GM04503 (cell line): ENCODE measurements at places on chromosomes 4 and X.

- DNase-seq, result no peak
These were observed 175.9 kb downstream of the SLC39A8 start for GRCh38 chr4:102169345-102169744.

DNA sequence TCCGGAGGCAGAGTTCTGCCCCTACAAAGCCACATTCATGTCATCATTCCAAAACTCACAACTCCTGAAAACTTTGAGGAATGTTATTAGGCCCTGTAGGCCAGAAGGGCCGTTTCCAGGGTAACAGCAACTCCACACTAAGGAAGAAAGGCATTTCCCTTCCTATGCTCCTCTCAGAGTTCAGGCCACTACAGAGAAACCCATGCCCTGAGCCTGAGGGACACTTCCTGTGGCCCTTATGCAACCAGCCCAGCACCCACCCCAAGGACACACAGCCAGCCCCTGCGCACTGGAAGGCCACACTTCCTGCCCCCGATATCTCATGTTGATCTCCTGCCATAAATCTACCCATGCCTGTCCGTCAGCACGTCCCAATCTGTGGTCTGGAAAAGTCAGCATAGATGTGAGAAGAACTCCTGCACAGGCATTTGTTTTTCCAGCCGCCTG lies 289.3 kb downstream of the BCOR start:
- peak; percentile 87 for DNase-seq

DNA sequence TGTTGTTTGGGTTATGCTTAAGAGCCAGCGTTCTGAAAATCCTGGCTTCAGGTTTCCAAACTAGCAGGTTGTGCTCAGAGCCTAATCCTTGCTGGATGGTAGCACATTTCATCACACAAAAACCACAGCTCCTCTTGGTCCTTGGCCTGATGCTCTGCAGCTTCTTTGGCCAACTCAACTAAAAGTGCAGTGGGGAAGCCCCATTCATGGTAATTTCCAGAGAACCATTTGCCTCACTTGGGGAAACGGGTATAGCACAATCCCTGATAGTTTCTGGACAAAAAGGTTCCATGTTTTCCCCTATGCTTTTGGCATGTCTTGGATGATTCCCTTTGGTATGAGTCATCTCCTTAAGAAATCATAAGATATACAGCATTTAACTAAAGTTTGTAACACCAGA lies 78.7 kb downstream of the SYNPO2 start:
- no peak for DNase-seq

DNA sequence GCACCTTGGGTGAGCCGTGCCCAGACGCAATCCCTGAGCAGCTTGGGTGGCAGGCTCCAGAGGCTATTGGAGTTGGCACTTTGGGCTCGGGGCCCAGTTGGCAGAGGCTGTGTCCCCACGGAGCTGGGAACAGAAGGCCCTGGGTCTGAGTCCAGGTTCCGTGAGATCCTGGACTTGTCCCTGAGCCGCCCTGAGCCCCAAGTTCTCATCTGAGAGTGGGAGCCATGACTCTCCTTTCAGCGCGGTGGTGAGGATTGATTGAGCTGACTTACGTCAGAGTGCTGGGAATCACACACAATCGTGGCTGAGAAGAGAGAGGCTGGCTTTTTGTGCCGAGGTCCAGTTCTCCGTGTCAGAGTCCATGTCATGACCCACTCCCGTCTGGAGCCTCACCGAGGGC lies 98.0 kb downstream of the PSAPL1 start:
- no peak for DNase-seq

DNA sequence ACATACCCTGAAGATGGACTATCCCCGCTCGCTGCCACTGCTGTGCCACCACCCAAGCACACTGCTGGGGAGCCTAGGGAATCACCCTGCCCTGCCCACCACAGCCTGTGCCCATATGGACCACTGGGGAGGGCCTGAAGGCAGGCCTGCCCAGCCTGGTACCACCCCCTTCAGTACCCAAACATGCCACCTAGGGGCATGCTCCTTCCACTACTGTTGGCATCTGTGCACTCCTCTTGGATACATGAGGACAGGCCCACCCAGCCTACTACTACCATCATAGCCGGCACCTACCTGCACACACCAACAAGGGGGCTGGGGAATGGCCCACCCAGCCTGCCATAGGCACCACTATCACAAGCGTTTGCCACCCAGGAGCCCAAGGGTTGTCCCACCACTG lies 30.1 kb upstream of the PRDX4 start:
- DNase-seq, result no peak

GRCh38 chr4:22842360-22843018 lies 149.8 kb downstream of the GBA3 start:
- DNase-seq, result no peak

- no peak for DNase-seq
These were observed 1242.9 kb downstream of the C4orf33 start for GRCh38 chr4:130338851-130339250.

DNA sequence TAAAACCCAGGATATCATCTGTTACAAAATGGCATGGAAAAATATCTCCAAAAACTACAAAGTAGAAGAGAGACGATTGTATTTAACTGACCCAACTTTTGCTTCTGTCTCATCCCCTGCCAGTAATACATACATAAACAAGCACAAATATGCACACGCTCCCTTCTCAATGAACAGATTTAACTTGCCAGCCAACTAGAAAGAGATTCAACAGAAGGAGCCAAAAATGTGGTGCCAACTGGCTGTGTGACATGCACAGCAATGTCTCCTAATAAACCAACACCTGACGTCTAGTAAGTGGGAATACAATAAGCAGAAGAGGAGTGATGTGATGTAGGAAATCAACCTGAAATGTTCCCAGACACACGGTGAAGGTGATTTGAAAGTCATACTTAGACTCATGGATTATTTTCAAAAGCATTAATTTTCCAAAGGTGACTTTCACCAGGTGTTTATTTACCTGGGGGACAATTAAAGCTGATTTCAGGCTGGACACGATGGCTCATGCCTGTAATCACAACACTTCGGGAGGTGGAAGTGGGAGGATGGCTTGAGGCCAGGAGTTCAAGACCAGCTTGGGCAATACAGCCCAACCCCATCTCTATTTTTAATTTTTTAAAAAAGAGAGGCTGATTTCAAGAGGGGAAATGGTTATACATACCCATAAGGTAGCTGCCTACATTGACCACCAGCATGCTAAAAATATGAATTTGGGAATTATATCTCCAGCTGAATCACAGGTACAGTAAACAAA lies 33.7 kb downstream of the SH3RF1 start:
- DNase-seq, result no peak

DNA sequence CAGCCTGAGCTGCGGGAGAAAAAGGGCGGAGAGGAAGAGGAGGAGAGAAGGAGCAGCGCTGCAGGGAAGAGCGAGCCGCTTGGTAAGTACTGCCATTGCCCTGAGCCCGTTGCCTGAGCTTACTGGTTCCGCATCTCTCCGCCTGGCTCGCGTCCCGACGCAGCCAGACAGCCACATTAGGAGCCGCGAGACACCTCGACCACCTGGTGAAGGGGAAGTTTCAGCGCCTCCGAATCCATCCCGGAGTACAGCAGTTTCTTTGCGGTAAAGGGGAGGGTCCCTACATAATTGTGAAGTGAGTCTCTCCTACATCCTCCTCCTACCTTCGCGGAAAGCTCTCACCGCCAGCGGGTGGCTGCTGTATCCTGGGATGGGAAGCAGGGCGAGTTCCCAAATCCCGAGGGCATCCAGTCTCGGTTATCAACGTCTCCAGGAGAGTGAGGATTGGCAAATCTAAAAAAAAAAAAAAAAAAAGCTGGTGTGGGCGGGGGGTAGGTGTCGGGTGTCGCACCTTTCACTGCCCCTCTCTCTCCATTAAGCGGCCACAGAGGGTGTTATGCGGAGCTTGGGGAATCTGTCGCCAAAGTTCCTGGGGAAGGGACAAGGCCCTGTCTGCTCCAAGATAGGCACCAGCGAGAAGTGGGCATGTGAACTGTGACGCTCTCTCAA lies 7.9 kb downstream of the TBX22 start:
- no peak for DNase-seq

DNA sequence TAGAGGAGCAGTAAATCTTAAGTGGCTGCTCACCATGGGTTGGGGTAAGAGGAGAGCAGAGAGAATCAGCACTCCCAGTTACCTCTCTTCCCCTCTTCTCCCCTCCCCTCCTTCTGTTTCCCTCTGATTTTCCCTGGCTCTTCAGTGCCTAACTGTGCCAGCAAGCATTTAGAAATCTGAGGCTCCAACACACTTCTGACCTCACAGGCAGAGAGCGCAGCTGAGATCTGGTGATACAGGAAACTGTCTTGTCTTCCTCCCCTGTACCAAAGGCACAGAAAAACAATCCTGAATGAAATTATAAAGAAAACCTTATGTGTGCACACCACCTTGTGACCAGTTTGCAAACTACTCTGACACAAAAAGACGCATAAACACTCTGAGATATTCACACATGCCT lies 82.4 kb upstream of the SMIM10 start:
- DNase-seq, result no peak

DNA sequence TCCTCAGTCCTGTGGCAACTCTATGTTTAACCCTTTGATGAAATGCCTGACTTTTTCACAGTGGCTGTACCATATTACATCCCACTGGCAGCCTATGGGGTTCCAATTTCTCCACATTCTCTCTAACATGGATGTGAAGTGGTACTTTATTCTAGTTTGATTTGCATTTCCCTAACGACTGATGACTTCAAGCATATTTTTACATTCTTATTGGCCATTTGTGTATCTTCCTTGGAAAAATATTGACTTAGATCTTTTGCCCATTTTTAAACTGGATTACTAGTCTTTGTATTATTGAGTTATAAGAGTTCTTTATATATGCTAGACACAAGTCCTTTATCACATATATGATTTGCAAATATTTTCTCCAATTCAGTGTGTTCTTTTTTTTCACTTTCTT lies 2.1 kb upstream of the RAB39B start:
- DNase-seq, result no peak

- no peak for DNase-seq
These were observed 170.9 kb upstream of the CASK start for GRCh38 chrX:42094218-42094617.

GRCh38 chrX:103373581-103373980 lies 2.8 kb upstream of the BEX3 start:
- no peak for DNase-seq

GRCh38 chr4:98341309-98341708 lies 80.1 kb downstream of the RAP1GDS1 start:
- no peak for DNase-seq
